ENCODE measurements at places on chromosomes 3 and 15.

DNA sequence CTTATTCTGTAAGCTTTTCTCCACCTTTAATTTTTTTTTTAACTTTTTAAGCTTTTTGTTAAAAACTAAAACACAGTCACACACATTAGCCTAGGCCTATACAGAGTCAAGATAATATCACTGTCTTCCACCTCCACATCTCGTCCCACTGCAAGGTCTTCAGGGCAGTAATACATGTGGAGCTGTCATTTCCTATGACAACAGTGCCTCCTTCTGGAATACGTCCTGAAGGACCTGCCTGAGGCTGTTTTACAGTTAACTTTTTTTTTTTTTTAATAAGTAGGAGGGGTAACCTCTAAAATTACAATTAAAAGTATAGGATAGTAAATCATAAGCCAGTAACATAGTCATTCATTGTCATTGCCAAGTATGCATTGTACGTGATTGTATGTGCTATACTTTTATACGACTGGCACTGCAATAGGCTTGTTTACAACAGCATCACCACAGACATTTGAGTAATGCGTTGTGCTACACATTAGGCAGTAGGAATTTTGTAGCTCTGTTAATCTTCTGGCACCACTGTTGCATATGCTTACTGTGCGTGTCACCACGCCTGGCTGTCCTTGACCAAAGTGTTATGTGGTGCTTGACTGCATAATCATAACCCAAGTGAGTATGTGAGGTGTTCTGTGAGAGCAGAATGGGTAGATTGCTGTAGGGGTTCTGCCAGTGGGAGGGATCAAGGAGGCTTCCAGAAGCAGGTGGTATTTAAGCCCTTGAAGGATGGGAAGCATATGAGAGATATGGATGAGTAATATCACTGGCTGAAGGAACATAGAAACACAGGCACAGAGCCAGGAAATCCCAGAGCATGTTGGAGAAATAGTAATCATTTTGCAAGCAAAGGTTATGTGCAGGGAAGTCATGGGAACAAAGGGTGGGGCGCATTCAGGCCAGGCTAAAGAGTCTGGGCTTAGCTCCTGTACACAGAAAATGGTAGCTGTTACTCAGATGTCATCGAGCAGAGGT, 18.3 kb downstream of the FBXO22 start:
- DNase-seq: peak; percentile 80

DNA sequence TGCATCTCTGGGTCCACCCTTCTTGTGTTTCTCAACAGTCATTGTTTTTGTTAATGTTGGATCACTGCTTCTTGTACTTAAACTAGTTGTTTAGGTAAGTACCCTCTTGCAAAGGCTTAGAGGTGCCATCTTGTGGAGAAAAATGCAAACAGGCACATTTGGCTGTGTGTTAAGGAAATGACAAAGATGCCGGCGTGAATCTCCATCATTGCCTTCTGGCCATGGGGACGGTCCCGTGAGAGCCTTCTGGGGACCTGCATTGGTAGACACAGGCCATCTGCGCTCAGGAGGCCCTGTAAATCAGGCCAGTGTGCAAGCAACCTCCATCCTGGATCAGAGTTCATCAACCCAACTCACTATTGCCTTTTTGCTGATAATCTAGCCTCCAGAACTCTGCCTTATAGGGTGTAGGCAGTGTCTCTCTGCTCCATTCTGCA, 158.6 kb upstream of the NR2E3 start:
- peak; percentile 17 for DNase-seq

- no peak for DNase-seq
Measured at GRCh38 chr3:127423856-127424765, 136.3 kb upstream of the PRR20G start.

- no peak for DNase-seq
Measured at GRCh38 chr3:140251678-140252077, 316.7 kb downstream of the CLSTN2 start.

GRCh38 chr15:82173108-82173507, 89.4 kb downstream of the EFL1 start:
- DNase-seq: no peak

- no peak for DNase-seq
Measured at GRCh38 chr3:147336543-147337278, 69.6 kb downstream of the ZIC4 start.

DNA sequence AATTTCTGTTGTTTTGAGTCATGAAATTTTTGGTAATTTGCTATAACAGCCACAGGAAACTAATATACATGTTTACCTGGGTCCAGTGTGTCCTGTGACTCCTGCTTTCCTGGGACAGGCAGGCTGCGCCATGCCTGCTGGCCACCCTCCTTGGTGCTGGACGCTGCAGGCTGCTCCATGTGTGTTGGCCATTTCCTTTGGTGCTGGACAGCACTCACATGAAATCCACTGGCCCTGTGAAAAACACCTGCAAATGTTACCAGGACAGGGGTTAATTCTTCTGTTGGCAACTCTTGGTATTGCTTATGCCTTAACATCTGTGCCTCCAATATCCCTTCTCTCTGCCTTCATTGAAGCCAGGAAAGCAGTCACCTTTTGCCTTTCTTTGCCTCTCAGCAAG, 86.9 kb upstream of the ATP10A start:
- no peak for DNase-seq

DNA sequence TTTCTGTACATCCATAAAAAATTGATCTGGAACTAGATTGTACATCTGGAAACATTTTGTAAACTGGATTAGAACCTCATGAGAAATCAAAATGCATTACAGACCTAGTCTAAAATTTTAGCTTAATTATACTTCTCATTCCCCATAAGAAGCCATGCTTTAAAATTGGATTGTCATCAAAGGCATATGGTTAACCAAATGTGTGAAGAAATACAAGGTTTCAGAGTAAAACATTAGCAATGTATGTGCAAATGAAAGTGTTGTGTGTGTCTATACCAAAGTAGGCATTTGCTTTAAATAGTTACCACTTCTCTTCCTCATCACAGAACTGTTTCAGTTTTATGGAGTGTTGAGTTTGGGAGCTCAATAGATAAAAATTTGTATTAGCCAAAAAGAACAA, 968.7 kb downstream of the EPHA3 start:
- no peak for DNase-seq

- DNase-seq: peak; percentile 52
Measured at GRCh38 chr15:90101969-90102890, at the start of gene IDH2. Gene IDH2, minus strand, starts transcription at chr15:90102468. Its CDS starts 78 bp downstream, at chr15:90102390.

DNA sequence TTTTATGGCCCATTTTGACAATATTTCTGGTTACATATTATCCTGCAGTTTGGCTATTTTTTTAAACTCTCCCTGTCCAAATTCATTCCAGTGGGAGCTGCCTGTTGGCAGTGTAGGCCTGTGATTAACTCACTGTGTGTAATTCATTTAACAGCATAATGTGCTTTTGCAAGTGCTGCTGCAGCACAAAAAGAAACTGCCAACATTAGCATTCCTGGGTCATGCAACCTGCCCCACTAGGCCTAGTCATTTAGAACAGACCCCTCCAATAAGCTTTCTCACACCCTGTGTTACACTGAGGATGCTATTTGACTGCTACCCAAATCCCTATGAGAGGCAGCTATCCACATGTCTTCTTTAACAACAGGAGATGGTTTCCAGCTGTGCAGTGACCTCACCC, 251.2 kb upstream of the UBE2E2 start:
- no peak for DNase-seq

DNA sequence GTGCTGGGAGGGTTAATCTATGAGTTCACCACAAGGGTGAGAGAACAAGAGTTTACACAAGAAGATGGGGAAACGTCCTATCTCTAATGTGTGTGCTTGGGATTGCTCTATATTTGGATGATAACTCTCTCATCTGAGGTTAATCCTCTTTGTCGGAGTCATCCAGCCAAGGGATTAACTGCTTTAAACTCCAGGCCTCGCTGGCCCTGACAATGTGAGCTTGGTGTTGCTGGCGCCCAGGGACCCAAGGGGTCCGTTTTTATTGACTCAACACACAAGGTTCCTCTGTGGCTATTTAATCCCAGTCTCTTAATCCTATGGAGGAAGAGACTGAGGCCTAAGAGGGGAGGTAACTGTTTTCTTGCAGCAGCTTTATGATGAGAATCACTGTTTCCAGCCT, 14.2 kb downstream of the SV2B start:
- no peak for DNase-seq

DNA sequence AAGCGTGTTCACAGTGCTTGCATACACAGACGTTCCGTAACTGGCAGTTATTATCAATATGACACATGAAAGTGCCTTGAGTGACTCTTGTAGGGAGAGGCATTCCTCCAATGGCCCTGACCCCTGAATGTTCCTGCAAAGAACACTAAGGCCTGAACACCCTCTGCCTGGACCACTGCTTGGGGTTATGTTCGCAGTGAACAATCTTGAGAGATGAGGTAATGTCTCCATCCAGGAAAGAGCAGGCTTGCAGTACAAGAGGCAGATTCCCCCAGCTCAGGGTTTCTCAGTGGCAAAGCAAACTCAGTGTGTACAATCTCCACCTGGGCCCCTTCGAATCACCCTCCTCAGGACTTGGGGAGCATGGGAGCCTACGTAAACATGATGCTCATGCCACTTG, 324.6 kb downstream of the MAGI1 start:
- DNase-seq: peak; percentile 91
